CMK (cell line): ENCODE measurements at places on chromosomes 6 and 20.
A peak's percentile ranks its signal among the peaks of the same experiment; 100 is the strongest.

DNA sequence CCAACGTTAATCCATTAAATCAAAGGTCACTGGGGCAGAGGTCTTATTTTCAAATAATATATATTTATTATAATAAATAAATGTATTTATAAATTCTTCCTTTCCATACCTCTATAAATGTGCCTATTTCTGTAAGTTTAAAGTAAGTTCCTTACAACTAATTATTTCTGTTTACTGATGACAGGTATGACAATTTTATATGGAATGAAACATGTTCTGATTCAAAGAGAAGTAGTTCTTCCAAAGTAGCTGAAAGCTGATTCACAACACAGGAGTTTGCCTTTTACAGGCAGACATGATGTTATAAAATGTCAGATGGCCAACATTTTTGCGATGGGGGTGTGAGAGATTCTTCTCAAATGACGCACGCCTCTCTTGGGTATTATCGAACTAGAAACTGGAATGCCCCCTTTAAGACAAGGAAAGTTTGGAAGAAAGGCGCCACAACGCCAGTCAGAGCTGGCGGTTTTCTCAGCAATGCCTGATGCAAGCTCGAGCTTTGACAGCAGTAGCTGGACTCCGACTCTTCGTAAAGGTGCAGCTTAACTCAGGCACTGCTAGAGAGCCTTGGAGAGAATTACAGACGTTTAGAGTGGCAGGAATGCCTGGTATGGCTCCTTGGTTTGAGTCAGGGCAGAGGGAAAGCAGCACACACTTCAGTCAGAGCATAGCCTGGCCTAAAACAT lies 92.1 kb downstream of the FOXC1 start:
- no peak for DNase-seq

DNA sequence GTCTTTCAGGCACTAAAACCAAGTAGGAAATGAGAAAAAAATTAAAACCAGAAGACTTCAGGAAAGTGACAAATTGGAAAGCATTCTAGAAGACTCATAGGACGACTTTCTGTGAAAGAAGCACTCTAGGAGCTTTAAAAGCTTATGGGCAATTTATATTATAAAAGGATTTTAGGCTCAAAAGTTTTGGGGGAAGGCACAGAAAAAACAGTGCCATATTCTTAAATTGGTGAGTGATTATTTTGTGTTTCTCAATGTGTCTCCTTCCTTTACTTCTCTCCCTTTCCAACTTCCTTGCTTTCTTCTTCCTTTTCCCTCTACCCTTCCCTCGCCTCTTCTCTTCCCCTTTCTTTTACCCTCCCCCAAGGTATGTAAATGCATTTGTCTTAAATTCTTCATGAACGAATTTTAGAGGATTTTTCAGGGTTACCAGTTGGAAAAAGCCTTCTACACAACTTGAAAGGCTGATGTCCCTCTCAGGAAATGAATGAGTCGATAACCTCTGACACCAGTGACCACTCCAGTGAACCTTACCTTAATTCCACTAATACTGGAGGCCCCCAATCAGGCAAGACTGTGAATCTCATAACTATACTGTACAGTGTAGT lies 2.6 kb upstream of the LIN28B start:
- DNase-seq = no peak

DNA sequence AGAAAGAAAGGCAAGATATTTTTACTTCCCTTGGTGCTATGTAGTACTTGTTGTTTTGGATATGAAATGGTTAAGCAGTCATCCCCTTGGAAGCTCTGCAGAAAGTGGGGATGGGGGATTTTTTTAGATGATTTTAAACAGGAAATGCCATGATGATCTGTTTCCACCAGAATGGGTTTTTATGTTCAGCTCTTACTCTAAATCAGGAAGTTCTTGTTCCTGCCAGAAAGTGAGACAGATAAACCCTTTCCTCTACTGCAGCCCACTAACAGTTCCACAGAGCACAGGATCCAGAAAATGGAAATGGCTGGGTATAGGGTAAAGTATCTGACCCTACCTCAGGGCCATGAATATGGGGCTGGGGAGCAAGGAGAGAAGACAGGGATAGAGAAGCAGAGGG lies 32.1 kb upstream of the PPP1R3G start:
- DNase-seq = no peak

DNA sequence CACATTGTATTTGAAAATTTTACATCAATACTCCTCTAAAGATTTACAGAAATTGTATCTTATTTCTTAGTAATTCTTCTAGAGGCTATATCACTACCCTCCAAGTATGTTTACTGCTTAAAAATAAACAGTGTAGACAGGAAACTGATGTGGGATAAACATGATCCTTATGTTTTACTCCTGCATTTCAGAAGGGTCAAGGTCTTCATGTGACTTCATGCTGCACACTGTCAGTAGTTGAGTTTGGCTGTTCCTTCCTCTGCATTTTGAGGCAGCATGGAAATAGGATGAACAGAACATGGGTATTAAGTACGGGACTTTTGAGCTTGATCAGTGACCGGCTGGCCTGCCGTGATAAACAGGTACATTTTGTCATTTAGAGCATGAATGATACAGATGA lies 179.2 kb upstream of the FERMT1 start:
- no peak for DNase-seq

DNA sequence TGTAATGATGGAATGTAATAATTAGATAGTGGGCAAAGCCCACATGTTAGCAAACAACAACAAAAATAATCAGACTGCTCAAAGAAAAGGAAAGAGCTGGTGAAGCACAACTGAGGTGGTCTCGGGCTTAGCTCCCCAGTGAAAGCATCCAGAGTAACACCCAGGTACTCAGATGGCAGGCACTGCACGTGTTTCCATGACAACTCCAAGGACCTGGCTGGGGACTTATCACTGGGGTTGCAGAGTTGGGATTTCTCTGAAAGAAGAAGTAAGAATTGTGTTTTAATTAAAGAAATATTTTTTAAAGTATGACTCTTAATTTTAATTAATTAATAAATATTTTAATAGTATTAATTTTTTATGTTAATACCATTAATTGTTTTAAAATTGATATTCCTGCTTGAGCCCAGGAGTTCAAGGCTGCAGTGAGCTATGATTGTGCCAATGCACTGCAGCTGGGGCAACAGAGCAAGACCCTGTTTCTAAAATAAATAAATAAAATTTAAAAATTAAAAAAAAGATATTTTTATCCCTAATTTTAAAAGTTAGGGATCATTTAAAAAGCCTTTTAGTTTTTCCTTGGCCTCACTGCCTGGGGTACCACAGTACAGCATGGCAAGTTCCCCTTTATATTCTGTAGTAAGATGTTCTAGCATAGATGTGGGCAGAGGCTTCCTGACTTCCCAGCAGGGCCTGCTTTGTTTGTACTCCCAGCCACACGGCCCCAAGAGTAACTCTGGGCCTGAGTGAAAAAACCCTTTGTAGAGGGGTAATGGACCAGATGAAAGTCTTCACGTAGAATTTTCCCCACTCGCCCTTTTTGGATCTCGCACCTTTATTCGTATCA lies 42.2 kb upstream of the UST start:
- DNase-seq = no peak

DNA sequence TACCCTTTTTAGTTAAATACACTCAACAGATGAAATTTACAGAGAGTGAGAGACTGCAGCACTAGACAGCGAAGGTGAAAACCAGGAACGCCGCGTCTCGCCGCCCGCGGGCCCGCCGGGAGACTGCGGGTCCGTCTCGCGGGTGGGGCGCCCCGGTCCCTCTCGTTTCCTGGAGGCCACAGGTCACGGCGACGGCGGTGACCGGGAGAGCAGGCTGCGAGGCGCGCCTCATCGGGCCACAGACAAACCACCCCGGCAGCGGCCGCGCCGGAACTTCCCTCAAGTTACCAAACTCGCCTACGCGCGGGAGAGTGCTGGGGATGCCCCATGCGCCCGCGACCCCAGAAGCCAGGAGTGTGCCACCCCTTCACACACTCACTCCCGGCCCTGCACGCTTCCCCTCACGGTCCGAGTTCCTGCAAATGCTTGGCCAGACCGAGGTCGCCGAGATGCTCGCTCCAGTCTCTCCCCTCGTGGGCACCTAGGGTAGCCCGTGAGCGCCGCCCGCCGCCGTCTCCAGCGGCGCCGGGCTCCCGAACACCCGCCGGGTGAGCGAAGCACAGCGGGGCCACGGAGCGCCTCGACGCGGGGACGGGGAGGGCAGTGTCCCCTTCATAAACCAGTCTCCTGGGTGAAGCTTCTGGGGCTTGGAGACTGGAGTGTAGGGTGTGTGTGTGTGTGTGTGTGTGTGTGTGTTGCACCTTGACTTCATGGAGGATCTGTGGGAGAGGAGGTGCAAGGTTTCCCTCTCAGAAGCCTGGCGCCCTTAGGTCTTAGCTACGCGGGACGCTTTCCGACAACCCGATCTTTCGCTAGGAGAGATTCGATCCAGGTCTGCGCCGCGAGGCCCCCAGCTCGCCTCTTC lies 1.4 kb downstream of the BACH2 start:
- no peak for DNase-seq

- no peak for DNase-seq
Observed at GRCh38 chr20:50930976-50931305, 296 bp downstream of the ADNP start.

- DNase-seq = peak; percentile 21
Observed at GRCh38 chr20:44733341-44734069, 12.2 kb upstream of the KCNK15 start.

GRCh38 chr6:46917002-46917545 lies 4.7 kb downstream of the ADGRF5 start:
- no peak for DNase-seq

DNA sequence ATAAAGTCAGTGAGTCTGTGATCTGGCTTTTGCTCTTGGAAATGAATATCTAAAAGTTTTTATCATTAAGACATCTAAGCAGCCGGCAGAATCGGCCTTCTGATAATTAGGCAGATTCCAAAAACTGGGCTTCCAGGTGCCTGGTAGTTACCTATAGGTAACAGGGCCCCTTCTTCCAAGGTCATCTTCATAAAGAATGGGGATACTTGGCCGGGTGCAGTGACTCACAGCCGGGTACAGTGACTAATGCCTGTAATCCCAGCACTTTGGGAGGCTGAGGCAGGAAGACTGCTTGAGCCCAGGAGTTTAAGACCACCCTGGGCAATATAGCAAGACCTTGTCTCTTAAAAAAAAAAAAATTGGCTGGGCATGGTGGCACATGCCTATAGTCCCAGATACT lies 12.9 kb upstream of the RBL1 start:
- no peak for DNase-seq

- DNase-seq = no peak
Observed at GRCh38 chr20:44436393-44436792, 39.3 kb upstream of the TTPAL start.

GRCh38 chr6:111668410-111668809 lies 62.7 kb upstream of the TRAF3IP2 start:
- no peak for DNase-seq

- DNase-seq = no peak
Observed at GRCh38 chr6:112033791-112034615, 19.9 kb upstream of the CCN6 start.

DNA sequence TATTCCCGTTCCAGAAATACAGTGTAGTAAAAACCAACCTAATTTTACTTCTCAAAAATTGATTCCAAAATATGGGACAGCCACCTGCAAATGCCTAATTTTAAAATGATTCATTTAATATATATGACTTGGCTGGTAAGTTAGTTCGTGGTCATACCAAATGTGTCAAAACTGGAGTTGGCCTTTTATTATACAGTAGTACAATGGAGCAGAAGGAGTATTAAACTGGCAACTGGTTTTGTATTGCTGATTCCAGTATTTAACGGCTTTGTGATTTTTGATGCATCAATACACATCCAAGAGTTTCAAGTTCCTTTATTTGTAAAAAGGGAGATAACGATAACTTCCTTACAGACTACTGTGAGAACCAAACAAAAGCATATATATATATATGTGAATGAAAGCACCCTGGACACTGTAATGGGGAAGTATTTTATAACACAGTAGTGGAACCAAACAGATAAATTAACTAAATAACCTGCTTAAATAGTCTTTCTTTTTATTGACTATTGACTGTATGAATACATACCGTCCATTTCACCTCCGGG lies 24.8 kb downstream of the SAMHD1 start:
- no peak for DNase-seq

DNA sequence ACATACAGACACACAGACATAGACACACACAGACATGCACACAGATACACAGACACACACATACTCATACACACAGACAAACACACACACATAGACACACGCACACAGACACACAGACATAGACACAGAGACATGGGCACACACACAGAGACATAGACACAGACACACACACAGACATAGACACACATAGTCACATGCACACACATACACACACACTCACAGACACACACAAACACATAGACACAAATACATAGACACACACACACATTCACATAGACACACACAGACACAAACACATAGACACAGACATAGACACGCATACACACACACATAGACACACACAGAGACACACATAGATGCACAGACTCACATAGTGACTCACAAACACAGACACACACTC lies 13.5 kb downstream of the FOXF2 start:
- no peak for DNase-seq

DNA sequence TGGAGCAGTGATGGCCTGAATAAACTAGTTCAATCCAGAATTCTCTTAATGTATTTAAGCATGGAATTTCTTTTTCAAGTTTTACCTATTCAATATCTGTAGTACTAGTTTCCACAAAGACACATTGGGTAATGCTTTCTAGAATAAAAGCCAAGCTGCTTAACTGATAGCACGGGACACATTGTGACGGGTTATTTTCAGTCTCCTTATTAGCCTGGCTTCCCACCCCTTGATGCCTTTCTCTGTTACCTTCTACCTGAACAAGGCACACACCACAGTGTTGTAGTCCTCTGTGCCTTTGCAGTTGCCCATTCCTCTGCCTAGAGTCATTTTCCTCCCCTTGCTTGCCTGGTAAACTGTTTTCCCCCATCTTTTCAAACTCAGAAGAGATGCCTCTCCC lies 139.1 kb downstream of the HDGFL1 start:
- no peak for DNase-seq

DNA sequence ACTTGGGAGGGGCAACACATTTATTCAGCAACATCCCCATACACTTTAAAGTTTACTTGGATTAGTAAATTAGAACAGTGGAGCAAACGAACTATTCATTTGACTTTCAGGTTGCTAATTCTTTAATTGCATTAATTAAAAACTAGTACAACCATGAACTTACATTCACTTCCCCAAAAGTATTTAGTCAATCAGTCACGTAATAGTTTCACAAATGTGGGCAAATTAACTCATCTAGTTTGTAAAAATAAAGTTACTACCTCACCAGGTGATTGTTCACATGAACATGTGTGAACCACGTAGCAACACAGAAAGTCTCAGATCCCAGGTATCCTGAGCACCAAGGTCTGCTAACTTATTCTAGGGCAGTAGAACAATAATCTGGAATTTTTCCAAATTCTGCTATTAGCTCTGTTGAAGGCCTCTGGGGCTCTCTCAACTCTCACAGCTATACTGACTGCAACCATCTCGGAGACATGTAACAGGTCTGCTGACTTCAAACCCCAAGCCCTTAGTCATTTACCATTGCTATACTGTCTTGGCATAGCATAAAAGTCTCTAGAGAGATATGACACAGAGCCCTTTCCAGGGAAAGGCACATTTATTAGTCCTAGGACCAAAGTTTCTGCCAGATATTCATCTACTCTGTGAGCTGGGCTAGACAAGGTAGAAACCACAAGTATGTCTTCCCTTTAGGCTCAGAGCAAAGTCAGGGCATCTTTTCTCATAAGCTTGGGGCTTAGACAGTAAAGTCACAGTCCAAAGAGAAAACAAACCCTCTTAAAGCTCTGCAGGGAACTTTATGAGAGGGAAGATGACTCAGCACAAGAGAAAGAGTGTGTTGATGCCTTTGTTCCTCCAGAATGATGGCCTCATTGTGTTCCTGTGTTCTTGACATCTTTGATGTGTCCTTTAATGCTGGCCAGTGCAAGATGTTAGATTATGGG lies 50.9 kb upstream of the CCDC28A start:
- DNase-seq = peak; percentile 64
